ENCODE measurements at places on chromosomes 3 and 15. TPM values are rescaled to one million over a fixed set of nuclear protein-coding genes. Genes with fewer than 3 reads are reported as not detected.

Gene DAZL
- not detected for total RNA-seq

GRCh38 chr3:96175500-96175899 lies 638.9 kb upstream of the EPHA6 start:
- no peak for DNase-seq

- DNase-seq: no peak
Observed at GRCh38 chr3:127028781-127029657, 46.1 kb downstream of the PLXNA1 start.

GRCh38 chr3:168325684-168326083 lies 230.0 kb upstream of the GOLIM4 start:
- DNase-seq: no peak

- no peak for DNase-seq
Observed at GRCh38 chr3:133935843-133936769, 40.4 kb upstream of the RAB6B start.

DNA sequence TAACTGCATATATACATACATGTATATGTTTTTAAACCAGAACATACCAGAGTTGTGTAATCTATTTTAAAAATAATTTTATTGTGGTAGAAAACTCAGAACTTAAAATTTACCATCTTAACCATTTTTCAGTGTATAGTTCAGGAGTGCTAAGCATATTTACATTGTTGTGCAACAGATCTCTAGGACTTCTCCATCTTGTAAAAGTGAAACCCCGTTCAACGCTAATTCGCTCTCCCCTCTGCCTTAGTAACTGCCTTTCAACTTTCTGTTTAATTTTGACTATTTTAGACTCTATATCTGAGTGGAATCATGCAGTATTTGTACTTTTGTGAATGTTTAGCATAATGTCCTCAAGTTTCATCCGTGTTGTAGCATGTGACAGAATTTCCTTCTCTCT lies 51.8 kb upstream of the SSR3 start:
- DNase-seq: peak; percentile 27

DNA sequence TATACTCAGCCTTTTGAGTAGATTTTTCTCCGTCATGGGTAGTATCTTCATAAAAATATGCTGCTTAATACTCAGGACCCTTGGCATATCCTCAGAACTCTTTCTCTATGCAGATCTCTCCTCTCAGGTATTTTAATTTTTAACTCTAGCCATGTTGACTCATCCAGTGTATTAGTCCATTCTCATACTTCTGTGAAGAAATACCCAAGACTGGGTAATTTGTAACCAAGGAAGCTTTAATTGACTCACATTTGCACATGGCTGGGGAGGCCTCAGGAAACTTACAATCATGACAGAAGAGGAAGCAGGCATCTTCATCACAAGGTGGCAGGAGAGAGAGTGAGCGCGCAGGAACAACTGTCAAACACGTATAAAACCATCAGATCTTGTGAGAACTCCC lies 129.3 kb upstream of the CD96 start:
- DNase-seq: no peak

- no peak for DNase-seq
Observed at GRCh38 chr3:88812576-88812975, 294.8 kb upstream of the EPHA3 start.

Data from B cell (primary cell).